ENCODE measurements at places on chromosomes 6 and 20.
A peak's percentile ranks its signal among the peaks of the same experiment; 100 is the strongest.

GRCh38 chr6:151811081-151811480 lies 3.6 kb downstream of the ESR1 start:
- no peak for DNase-seq

GRCh38 chr6:104940893-104941728 lies 15.8 kb upstream of the LIN28B start:
- DNase-seq = peak; percentile 43

DNA sequence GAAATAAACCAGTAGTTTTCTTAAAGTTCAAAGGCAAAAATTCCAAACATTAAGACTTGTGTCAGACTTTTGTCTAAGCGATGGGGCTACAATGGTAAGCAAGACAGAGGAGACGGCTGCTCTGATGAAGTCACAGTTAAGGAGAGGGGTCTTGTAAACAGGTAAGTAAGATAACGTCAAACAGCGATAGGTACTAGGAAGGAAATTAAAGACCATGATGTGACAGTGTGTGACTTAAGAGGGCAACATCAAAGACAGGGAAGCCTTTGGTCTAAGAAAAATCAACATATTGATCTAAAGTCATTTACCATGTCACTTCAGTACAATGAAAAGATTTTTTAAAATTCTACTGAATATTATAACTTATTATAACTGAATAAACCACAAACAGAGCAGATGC lies 23.1 kb downstream of the NUDT3 start:
- DNase-seq = no peak

DNA sequence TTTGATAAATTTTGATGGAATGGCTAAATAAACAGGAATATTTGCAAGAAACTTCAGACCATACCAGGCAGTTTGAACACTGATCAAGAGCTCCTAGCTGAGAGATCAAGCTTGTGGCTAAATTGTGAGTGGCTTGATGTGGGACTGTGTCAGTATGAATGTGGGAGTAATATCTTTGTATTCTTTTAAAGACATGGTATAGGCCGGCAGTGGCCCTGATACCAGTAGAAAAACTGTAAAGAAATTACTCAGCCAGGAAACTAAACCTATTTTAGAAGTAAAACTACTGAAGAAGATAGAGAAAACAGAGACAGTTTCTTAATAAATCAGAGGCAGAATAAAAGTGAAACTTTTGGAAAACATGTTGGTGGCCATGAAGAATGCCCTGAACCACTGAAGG lies 608.4 kb upstream of the SYNCRIP start:
- no peak for DNase-seq

DNA sequence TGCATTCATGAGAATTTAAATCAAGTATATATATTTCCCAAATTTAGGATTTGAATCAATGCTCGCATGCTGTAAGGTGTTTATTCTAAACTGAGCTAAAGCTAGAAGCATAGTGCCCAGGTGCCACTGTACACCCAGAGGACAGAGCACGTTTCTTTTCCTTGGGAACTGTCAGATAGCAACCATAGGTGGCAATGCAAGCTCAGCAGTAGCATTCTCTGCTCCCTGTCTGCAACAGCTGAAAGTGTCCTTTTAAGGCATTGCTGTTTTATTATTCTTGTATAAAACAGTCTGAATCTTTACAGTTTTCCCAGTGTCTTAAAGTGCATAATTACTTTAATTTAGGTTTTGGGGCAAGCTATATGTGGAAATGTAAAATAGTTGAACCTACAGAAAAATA lies 443.4 kb upstream of the MMS22L start:
- DNase-seq = no peak

DNA sequence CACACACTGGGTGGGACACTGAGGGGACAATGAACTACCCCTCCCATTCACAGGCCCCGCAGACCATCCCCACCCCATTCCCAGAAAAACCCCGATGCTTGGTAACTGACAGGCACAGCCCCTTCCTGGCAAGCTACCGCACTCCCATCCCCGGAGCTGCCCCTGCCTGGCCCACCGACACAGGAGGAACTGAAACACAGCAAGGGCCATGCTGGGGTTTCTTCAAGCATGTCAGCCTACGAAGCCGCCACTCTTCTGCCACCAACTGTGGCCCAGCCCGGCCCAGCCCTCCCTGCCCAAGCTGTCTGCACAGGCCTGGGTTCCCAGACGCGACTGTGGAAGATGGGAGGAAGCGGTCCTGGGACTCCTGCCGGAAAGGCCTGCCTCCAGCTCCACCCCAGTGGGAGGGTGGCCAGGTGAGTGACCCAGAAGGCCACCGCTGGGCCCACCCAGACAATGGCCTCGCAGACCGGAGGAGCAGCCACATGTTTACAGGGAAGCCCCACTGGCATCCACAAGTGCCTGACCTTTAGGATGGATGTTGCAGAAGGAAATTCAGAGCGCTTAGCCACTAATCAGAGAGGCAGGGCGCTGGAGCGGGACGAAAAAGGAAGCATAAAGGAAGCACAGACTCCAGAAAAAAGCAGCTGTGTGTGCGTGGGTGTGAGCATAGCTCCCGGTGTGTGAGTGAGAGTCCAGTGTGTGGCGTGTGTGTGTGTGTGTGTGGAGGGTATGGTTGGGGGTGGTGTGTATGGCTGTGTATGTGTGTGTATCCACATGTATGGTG lies 91.6 kb downstream of the PRND start:
- no peak for DNase-seq

- DNase-seq = no peak
Observed at GRCh38 chr20:62799459-62799858, 3.2 kb downstream of the MRGBP start.
